ENCODE measurements at places on chromosomes 4 and X.

DNA sequence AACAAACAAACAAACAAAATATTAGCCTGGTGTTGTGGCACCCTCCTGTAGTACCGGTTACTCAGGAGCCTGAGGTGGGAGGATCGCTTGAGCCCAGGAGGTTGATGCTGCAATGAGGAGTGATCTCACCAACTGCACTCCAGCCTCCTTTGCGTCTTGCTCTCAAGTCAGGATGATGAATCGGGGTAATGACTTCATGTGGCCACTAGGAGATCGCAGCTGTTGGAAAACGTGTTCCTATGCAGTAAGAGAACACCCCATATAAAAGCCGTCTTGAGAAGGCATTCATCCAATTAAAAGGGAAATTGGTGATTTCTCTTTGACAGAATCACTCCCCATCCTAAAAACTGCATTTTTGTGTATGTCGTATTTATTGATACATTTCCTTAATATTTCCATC, 6.9 kb downstream of the CCNB3 start:
- peak; percentile 8 for DNase-seq

DNA sequence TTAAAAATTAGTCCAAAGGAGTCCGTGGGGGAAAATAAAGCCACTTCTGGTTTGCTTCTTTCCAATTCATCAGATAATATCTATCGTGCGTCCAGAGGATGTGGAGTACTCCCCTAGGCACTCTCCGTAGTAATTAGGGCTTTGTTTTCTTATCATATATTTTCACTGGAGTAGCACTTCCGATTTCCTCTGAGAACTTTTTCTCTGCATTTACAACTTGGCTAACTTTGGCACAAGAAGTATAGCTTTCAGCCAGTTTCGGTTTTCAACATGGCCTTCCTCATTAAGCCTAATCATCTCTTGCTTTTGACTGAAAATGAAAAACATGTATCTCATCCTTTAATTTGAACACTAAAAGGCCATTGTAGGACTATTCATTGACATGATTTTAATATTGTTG, 80.5 kb downstream of the CASP3 start:
- no peak for DNase-seq

DNA sequence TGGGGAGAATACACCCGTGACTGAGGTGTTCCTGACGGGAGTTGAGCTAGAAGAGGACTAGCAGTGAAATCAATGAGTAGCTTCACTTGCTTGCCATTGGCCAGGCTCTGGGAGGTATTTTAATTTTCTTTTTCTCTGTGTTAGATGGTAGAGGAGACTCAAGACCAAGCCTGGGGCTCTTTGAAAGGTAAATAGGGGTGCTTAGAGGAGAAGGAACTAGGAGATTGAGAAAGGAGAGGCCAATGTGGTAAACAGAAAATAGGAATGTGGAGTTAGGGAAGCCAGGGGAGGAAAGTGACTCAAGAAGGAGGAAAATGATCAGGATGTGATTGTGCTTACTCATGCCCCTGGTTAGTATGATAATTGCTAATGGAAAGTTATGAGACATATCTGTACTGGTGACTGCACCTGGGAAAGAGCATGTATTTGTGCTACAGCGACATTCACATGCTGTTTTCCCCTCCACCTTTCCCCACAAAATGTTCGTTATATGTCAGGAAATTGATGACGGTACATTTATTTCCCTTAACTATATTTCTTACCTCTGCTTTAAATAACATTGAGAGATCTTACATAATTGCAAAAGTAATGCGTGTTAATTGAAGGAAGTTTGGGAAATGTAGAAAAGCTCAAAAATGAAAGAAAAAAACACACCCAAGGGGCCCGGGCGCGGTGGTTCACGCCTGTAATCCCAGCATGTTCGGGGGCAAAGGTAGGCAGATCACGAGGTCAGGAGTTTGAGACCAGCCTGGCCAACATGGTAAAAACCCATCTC, 16.9 kb upstream of the LRBA start:
- peak; percentile 46 for DNase-seq

DNA sequence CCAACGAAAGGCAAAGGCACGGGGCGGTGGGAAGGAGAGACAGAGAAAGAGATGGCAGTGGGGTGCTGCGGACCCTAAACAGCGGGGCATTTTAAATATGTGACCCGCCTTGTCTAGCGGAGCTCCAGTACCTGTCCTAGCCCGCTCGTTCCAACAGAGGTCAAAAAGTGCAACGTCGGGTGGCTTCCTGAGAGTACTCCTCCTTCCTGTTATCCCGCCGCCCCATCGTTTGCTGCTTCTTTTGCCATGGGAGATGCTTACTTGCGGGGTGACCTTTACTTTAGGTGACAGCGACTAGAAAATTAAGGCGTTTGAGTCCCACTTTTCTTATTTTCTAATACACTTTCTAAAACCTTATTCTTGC, 735 bp downstream of the NRK start:
- no peak for DNase-seq

GRCh38 chr4:15648600-15648999, 6.6 kb downstream of the FBXL5 start:
- DNase-seq = no peak

GRCh38 chr4:156756118-156756517, 215.5 kb downstream of the PDGFC start:
- DNase-seq = peak; percentile 38

- DNase-seq = no peak
These were observed 316.1 kb upstream of the EMCN start for GRCh38 chr4:100833906-100834305.

- DNase-seq = no peak
These were observed 2371.8 kb downstream of the PCDH7 start for GRCh38 chr4:33091961-33092360.

DNA sequence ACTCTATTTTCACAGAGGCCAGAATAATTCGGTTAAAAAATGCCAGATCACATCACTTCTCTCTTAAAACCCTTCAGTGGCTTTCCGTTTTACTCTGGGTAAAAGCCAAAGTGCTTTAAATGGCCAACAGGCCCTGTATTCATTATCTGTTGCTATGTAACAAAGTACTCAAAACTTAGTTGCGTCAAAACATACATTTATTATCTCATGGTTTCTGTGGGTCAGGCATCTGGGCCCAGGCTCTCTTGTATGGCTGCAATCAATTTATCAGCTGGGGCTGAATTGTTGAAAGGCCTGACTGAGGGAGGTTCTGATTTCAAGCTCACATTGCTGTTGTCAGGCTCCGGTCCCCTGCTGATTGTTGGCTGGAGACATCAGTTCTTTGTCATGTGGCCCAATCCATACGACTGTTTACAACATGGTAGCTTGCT, 72.7 kb upstream of the H2AZ1 start:
- DNase-seq = no peak

DNA sequence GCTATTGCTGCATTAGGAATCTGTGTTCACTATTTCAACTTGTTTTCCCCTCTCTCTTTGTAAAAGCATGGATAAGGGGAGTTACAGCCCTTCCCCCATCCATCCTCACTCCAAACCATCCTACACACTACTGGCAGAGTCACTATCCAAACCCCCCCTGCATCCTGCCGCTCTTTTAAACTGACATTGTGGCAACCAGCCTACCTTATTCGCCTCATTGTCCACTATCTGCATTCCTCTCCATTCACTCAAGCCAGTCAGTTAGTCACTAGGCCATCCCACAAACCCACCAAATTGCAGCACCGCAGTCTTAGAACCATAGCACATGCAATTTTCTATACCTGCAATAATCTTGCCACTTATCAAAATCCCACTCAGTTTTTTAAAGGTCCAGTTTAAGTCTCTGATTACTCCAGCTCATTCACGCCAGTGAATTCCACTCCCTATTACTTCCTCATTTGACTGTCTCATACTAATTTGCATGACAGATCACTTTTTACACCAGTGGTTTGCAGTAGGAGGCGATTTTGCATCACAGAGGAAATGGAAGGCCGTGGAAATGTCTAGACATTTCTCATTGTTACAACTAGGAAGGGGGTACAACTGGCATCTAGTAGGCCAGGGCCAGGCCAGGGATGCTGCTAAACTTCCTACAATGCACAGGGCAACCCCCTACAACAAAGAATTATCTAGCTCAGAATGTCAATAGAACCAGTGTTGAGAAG, 181.8 kb downstream of the HS6ST2 start:
- no peak for DNase-seq

DNA sequence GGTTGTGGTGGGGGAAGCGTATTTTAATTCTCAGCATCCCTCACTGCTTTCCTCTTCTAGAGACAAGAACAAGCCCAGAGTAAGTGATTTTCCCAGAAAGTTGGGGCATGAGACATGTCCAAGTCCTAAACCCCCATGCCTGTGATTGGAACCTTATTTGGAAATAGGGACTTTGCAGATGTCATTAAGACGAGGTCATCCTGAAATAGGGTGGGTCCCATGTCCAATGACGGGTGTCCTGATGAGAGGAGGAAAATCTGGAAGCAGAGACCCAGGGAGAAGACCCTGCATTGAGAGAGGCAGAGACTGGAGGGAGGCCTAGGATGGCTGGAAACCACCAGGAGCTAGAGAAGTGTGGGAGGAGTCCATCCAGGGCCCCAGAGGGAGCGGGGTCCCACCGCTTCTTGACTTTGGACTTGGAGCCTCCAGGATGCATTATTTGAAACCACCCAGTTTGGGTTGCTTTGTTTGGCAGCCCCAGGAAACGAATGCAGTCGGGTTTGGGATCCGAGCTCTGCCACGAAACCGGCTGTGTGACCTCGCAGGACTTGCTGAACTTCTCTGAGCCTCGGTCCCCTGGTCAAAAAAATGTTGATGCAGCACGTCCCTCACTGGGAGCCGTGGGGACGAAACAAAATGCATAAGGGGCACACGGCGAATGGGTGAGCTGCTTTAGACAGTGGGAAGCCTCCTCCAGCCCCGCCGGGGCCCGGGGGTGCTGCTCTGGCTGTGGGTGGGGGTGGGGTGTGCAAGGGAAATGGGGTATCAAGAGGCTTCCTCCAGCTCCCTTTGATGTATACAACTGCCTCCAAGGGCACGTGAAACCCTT, 113.9 kb downstream of the CPZ start:
- no peak for DNase-seq

DNA sequence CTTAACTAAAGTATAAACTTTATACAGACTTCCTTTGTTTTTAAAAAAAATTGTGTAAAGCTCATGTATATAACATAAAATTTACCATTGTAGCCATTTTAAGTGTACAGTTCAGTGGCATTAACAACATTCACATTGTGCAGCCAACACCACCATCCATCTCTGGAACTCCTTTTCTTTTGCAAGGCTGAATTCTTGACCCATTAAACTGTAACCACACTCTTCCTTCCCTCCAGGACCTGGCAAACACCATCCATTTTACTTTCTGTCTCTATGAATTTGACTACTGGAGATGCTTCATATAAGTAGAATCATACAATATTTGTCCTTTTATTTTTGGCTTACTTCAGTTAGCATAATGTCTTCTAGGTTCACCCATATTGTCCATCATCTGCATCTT, 104.7 kb downstream of the RASL11B start:
- peak; percentile 24 for DNase-seq

DNA sequence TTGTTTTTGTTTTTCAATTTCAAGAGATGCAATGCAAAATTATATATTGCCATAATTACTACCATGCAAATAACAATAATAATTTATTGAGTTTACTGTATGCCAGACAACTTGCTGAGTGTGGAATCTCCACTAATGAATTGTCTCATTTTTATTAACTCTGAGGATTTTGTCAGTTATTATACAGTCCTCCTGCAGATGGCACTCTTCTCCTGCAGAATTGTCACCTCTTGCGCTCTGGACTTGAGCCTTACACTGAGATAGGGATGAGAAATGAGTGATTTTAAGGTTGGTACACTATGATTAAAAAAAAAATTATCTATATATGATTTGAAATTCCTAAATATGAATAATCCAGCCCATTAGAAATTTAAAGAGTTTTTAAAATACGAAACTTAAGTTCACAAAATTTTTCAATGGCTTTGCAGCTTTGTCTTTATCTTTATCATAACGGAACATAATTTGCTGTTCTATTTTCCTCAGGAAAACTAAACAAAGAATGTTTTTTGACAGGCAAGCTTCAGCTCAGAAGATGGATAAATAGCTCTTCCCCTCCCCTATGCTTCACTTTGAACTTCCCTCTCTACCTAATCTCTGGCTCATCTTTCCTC, 12.7 kb upstream of the PAQR3 start:
- DNase-seq = peak; percentile 56

- peak; percentile 78 for DNase-seq
These were observed 73.7 kb downstream of the GATB start for GRCh38 chr4:151687021-151687640.

DNA sequence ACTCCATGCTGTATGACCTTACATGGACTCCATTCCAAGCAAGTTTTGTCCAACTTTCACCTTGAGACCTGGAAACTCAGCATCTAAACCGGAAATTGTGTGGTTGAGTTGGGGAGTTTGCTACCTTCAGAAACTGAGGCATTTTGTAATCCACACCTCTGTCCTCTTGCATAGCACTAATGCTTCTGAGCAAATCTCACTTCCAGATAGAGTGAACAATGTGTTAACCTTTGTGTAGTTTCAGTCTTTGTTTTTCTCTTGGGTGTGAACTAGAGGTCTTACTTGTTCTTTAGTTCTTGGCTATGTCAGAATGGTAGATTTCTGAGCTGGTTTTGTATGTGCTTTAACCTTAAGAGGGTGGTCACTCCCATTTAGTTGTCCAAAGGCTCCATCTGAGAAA, 48.1 kb upstream of the TCEAL2 start:
- no peak for DNase-seq

- DNase-seq = no peak
These were observed 32.0 kb upstream of the SGMS2 start for GRCh38 chr4:107792711-107793110.

GRCh38 chrX:13194291-13195103, 125.4 kb downstream of the ATXN3L start:
- peak; percentile 15 for DNase-seq

DNA sequence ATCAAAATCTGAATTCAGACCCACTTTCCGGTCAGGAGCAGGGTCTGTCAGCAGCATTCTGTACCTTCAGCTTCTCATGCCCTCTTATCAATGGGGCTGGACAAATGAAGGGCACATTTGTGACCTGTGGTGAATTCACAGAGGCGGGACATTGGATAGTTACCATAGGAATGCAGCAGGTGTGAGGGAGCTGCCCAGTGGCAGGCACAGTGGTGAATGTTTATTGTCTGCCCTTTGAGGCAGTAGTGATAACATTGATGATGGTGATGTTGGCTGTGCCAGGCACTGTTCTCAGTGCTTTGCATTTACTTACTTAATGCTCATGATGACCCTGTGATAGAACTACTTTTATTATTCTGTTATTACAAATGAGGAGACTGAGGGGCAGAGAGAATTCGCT, 101.2 kb upstream of the KIT start:
- DNase-seq = no peak

- no peak for DNase-seq
These were observed 53.3 kb downstream of the JADE1 start for GRCh38 chr4:128862608-128863311.

- DNase-seq = peak; percentile 78
These were observed 1587.9 kb upstream of the ADGRL3 start for GRCh38 chr4:59612235-59612634.

All from EH (cell line).